Renal cortical epithelial cell (primary cell): ENCODE measurements at places on chromosomes 7 and 10. TPM values are rescaled to one million over a fixed set of nuclear protein-coding genes. Genes with fewer than 3 reads are reported as not detected.

DNA sequence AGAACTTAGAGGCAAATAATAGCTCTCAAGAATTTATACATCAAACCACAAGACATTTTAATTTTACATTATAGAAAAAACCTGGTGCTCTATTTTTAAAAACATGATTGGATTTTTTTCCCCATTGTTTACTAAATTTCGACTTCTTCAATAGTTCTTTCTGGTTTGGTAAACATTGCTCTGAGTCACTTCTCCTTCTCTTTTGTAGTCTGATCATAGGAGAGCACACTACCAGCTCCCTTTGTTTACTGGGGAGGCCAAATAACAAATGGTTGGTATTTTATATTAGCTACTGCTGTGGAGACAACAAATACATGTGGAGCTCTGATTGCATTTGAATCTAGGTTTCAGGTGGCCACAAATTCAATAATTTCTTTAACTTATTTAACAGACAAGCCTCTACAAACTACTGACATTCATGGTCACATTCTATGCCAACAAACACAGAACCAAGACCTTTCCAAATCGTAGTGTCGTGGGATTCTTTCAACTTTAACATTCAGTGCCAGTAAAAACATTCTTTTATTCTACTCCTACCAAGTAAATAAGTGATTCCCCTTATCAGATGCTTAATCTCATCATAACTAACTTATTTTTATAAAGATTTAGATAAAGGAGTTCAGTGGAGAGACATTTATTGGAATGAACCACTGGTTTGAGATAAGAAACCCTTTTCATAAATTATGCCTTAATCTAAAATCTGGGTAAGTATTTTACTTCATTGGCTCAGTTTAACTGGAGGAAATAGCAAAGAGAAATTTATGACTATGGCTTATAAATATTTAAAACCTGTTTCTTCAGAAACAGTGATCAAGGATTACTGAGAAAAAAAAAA lies 17.7 kb upstream of the FXYD4 start:
- DNase-seq: no peak

DNA sequence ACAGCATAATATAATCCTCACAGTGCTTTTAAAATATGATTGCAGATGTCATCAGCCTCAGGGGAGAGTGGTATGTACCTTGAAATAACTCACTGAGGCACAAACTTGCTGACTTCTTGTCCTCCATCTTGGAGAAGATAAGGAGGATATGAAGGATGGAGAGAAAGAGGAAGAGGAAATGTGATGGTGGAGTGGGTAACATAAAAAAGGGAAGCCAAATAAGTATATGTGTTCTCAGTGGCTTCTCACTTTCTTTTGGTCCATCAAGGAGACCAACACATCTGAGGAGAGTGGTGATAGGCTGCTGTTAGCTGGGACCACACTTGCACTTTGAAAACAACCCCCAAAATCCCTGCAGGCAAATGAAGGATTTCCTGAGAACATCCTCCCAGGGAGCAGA lies 21.6 kb upstream of the ZNF37A start:
- no peak for DNase-seq

GRCh38 chr7:43199371-43200160 lies 87.1 kb downstream of the HECW1 start:
- no peak for DNase-seq

DNA sequence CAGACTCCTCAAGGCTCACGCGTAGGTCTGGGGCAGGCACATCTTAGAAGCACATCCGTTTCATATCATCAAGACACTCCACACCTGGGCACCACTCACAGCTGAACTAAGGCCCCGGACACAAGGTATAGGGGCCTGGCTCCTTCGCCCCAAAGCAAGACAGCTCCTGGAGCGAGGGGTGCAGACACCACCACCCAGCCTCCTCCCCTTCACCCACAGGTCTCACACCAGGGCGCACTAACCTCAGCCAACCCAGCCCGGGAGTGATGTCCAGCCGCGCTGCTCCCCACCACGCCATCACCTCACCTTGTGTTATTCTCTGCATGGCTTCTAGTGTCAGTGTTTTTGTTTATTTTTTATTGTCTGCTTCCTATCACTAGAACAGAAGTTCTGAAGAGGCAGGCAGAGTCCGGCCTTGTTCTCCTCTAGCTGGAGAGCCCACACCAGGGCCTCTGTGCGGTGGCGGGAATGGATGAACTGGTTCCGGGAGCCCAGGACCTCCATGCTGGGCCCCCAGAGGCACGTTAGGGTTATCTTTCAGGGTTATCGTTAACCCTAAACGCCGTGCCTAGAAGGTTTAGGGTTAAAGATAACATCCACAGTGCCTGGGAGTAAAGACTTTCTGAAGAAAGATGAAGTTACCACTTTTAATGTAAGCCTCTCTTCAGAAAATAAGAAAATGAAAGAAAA lies 21.8 kb downstream of the BRI3 start:
- no peak for DNase-seq

- no peak for DNase-seq
These were observed 5.5 kb upstream of the PRKAR1B start for GRCh38 chr7:732556-732955.

DNA sequence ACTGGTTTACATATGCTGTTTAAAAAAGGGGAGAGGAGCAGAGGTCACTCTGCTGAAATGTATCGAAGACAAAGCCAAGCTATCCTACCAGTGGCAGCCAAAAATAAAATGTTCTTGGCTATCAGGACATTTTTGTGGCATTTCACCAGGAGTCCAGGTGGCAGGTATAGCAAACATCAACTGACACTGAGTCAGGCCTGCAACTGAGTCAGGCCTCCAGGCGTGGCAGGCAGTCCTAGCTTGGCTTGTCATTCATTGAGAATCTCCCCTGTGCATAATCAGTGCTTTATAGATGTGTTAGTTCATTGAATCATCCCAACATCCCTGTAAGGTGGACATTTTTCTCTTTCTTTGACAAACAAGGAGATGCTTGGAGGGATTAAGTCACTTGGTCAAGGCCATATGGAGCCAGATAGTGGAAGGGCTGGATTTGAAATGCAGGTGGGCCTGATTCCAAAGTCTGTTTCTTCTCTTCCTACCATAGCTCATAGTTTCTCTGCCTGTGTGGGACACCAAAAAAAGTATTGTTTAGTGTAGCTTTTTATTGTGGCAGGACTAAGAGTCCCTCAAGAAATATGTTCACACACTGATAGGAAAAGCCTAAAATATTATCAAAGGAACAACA lies 4.3 kb downstream of the DYNC1I1 start:
- no peak for DNase-seq

Gene FAM221A
- total RNA-seq: 4.8 and 14.8 TPM in 2 replicates

GRCh38 chr7:98731651-98732050 lies 114.6 kb downstream of the NPTX2 start:
- DNase-seq: no peak

GRCh38 chr7:123151443-123151842 lies 48.3 kb downstream of the SLC13A1 start:
- DNase-seq: no peak

DNA sequence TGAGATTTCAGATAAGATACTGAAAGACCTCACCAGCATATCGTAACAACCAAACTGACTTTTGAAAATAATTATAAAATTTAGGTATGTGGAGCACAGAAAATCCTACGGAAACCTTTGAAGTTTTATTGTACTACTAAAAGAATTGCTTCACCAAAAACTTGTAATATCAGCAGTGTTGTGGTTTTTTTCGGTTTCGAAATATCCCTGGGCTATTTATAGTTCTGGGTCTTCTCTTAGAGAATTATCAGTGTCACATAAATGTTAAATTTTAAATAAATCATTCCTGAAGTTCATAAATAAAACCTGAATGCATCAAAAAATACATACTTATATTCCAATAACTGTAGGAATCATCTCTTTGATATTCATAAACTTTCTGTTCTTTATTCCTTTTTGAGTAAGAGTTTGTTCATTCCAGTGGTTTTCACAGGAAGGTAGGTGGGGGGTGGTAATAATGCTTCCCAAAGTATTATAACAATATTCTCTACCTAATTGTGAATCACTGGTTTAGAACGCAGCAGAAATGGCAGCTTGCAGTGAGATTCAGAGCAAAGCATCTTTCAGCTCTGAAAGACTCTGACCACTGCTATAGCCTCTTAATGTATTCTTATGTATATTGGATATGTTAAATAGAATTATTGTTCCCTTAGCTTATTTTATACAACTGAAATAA lies 60.2 kb downstream of the ZNF277 start:
- no peak for DNase-seq

DNA sequence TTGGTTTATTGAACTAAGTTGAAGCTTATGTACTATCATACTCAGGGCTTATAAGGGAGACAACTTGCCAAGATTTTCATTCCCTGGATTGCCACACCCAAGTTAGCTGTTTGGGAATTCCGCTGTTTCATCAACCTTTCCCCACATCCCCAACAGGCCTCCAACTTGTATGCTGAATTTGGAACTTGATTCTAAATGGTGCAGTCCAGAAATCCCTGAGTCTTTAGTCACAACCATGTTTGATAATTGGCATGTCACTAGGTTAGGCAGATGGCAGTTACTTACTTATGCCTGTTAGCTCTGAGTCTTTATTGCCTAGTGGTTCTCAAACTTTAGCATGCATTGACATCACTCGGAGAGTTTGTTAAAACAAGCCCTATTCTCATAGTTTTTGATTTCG lies 135.4 kb upstream of the PRPS1L1 start:
- DNase-seq: no peak

DNA sequence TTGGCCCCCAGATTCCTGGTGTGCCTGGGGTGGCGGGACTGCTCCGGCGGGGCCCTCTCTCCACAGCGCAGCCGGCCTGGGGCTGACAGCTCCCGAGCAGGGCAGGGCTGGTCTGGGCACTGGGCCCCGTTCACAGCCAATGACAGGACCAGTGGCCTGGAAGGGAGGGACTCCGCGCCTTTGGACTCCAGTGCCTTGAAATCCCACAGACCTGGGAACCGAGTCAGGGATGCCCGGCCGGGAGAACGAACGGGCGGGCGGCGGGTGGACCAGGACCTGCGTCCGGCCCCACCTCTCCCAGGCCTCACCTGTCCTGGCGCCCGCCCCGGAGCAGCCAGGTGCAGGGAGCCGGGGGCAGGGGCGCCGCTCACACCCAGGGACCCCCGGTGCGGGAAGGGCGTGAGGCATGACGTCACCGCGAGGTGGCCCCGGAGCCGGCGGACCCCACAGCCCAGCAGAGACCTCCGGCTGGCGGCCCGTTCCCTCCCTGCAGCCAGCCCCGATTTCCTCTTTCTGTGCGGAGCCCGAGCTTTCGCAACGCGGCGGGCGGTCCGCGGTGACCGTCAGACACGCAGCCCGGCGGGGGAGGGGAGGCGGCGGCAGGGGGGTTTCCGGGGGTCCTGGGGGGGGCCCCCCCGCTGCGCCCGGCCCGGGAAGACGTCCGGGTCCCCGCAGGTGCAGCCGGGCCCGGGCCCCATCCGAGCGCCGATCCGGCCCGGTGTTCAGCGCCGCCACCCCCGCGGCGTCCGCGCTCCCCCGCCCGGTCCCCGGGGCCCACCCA lies 743 bp downstream of the ADAP1 start:
- no peak for DNase-seq

- no peak for DNase-seq
These were observed 398.5 kb upstream of the CNTNAP2 start for GRCh38 chr7:145718129-145718528.
